ENCODE measurements at places on chromosomes 1 and 21. TPM values are rescaled to one million over a fixed set of nuclear protein-coding genes. Genes with fewer than 3 reads are reported as not detected.

DNA sequence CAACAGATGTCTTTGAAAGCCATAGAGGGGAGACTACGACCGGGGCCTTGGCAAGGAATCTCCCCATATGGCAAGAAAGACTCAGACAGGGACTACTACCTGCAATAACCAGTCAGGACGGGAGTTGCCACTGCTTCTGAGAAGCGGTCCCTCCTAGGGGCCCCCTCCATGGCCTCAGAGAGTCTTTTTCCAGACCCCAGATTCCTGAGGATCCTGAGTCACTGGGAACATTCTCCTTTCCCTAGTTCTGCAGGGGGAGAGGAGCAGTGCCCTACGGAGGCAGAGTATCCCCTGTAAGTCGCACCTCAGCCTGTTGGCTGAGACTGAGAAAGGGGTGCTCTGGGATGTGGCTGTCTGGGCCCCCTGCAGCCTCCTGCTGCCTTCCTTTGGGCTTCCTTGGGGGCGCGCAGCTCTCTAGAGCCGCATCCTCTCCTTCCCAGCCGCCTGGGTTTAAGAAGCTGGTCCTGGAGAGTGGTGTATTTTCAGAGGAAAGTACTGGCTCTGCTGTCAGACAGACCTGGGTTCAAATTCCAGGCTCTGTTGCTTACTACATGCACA, 7.8 kb downstream of the GLIS1 start:
- DNase-seq, result no peak

DNA sequence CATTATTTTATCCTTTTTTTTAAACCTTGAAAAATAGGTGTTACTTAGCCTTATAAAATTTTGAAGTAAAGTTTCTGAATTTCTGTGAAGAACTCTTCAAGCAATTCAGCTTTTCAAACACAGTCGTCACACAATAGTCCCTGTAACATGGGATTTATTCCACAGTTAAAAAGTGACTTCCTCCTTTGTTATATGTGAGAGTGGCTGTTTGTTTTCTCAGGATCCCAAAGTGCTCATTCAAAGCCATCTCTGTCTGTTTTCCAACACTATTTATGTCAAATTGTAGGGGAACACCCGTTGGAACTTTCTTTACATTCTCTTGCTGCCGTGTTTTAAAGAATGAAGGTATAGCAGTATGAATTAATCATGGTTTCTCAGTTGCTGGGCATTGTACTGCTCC, 80.8 kb upstream of the GPR52 start:
- no peak for DNase-seq

Gene RAB25
- not detected for total RNA-seq

GRCh38 chr1:198880818-198881597, 242.2 kb downstream of the PTPRC start:
- no peak for DNase-seq

Gene FLG2
- not detected for total RNA-seq

Gene APCS
- not detected for total RNA-seq

Measured in activated CD4-positive, alpha-beta T cell treated with anti-CD3 and anti-CD28 coated beads, Interleukin-2, amount 10 ng/mL, durations not matched to agents 24 days and 14 days (primary cell).